ENCODE measurements at places on chromosomes 7 and 10.

DNA sequence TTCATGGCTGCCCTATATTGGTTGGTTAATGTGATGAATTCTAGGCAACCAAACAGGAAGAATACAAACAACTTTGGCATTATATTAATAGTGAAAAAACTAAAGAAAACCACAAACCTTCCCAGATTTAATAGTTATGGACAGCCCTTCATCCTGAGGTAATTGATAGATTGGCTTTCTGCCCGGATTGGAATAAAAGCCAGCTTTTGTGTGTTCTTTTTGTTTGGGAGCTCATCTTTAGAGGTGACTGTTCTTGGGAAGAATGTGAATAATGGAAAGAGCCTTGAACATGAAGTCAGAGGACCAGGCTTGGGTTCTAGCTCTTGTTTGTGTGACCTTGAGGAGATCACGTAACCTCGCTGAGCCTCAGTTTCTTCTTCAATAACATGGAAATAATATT is 92.3 kb downstream of the VTI1A start:
- DNase-seq, result no peak

GRCh38 chr7:70384024-70384423 is 747.9 kb upstream of the GALNT17 start:
- DNase-seq, result no peak

- no peak for DNase-seq
Measured at GRCh38 chr7:138945154-138945553, 36.0 kb downstream of the KIAA1549 start.

DNA sequence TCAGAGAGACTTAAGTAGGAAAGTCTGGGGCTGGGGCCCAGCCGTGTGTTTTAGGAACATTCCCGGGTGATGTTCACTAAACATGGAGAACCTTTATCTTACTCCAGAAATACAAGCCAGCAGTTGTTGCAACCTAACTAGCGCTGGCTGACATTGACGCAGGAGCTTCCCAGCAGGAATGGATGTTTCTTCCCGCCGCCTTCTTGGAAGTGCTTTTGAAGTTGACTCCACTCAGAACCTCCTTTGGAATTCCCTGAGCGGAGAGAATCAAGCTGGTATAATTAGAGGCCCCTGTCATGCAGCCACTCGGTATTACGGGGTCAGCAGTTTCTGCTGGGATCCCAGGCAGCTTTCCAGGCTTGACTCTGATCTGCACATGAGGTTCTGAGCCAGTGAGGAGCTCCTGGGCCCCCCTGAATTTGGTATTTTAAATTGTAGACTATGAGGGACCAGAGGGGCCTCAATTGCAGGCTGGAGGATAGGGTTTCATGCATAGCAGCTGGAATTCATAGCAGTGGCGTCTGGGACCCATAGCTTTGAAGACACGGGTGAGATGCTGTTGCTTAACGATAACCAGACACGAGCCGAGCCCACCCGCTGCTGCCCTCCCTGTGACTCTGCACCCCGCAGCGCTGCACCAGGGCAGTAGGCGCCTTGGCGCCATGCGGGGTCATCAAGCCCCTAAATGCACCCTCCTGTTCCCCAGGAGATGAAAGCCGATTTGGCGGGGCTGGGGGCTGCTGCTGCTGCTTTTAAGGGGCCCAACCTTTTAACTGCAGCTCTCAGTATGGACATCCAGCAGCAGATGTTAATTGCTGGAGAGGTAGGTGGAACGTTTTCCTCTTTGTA is 61.8 kb downstream of the EEPD1 start:
- DNase-seq, result no peak

DNA sequence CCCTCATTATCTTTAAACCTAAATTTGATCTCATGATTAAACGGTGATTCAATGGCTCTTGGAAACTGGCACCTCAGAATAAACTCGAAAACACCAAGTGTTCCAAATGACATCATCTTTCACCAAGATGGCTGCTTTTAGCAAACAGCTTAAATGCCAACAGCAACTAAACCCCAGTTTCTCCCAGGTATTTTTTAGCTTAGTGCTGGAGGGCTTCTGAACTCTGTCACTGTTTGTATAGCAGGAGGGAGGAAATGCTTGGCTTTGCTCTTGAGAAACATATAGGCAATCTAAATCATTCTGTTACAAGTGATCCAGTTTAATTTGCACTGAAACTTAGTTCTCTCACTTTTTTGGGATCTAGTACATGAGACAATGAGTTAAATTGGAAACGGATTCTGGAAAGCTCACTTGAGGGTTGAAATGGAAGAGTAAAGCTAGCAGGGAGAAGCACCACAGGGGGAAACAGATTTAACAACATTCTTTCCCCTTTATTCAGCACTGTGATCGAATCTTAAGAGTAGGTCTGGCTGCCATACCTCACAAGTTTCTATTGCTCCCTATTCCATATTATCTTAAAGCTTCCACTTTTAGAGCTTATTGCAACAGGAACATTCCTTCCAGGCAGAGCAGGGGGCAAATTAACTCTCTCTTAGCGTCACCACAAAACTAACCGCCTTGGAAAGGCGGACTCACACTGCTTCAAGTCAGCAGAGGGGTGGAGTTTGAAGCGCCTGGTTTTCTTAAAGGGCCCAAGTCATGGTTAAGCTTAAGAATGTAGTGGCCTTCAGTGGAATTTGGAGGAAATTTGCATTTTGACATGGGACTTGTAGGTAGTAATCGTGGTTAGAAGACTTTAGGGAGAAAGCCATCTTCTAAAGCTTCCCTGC is 1.8 kb upstream of the CCDC6 start:
- no peak for DNase-seq

- no peak for DNase-seq
Measured at GRCh38 chr7:127776776-127777386, 124.9 kb downstream of the SND1 start.

DNA sequence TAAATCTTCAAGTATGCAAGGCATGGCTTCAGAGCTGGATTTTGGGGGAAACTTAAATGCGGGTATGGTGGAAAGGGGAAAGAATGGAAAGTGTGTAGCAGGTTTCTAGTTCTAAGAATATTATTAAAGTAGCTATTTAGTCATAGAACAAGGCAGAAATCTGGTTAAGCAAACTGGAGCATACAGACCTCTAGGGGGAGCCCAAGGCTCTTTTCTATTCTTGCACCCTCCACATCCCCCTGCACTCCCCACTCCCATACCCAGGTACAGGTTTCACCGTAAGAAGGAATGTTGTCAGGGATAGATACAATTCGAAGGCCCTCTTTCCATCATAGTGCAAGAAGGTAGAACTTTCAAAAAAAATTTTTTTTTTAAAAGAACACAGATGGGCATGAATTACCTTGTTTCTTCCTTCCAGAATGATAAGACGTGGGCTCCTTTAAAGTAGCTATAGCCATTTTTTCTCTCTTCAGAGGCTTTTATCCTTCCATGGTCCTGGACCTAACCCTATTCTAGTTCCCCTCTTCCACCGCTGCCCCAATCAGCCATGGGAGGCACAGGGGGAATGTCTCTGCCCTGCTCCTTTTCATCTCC is 41.5 kb upstream of the SMIM30 start:
- no peak for DNase-seq

GRCh38 chr7:113922049-113922448 is 3.2 kb upstream of the PPP1R3A start:
- no peak for DNase-seq

DNA sequence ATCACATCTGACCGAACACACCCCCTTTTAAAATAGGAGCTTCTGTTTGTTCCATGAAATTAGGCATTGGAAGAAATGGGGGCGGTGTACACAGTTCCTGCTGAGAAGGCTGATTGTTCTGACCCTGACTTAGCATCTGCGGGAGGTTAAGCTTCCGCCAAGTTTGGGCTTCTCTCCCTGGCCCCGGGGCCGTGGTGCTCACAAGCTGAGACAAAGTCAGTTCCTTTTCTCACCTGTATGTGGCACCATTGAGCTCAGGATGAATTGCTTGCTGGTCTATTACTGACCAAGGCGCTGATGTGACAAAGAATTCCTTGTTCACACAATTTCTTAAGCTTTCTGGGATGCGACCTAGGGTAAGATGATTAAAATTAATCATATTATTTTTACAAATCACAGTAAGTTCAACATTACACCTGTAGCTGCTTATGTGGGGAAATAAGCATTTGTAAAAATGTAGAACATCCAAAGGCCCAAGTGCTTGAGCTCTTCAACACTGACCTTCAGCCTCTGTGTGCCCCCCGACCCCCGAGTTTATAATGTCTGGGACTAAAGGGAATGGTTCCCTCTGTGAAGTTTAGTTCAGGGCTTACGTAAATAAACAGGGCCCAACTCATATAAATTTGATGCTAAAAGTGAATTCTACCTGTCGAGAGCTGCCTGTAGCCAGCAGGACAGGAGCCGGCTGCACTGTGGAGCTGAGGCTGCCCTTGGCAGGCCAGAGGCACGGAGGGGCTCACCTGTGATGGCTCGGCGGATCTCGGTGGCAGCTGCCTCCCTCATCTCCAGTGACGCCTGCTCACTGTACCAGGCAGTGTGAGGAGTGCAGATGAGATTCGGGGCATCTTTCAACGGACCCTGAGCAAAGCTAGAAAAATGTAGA is 50.8 kb downstream of the ZRANB1 start:
- DNase-seq, result no peak

- no peak for DNase-seq
Measured at GRCh38 chr10:28305553-28305952, 2.7 kb upstream of the MPP7 start.

GRCh38 chr7:150448789-150449147 is 1.7 kb upstream of the GIMAP8 start:
- DNase-seq, result peak; percentile 63
